CD4-positive, alpha-beta T cell treated with Interleukin-2 at 100 ng/mL for 4 hours (primary cell): ENCODE measurements at places on chromosomes 7 and 10.

DNA sequence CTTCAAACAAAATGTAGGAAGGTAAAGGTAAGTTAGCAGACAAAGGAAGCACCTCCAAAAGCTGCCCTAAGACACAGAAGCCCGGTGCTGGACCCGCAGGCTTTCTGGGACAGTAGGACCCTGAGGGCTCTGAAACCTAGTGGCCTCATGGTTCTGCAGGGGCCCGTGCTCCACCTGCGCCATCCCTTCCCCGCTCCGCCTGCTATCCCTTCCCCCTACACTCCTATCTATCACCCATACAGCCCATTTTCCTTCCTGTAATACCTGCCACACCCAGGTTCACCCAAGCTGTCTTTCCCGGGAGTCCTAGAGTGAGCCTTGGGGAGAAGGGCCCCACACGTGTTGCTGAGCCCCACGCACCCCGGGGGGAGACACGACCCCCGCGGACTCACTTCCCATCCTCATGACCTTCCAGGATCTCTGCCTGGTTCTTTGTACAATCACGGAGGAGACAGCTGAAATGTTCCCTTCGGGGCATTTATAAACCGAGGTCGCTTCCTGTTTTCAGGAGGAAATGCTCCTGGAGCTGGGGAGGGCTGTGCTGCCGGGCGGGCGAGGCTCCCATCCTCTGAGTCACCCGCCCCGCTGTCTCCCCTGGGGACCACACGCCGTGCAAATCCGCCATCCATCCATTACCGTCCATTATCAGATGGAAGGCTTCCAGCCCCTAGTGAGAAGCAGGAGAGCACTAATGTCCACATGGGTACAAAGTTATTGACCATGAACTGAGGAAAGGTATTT is 251.7 kb upstream of the PITRM1 start:
- DNase-seq, result no peak

DNA sequence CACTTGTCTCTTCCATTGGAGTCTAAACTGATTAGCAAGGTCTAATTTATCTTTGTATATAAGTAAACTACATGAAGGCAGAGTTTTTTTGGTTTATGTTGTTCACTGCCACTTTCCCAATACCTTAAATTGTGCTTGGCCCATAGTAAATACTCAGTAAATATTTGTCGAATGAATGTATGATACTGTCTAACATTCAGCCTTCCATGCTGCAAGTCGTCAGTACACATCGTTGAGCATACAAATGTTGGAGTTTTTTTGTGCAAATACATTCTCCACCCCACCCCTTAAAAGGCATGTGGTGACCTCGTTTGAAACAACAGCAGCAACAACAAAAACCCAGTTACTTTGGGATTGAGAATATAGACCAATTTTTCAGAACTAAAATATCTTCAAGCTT is 17.4 kb upstream of the IGF2BP3 start:
- no peak for DNase-seq

- DNase-seq, result peak; percentile 79
These were observed 512 bp downstream of the OSBPL3 start for GRCh38 chr7:24979470-24979862.

DNA sequence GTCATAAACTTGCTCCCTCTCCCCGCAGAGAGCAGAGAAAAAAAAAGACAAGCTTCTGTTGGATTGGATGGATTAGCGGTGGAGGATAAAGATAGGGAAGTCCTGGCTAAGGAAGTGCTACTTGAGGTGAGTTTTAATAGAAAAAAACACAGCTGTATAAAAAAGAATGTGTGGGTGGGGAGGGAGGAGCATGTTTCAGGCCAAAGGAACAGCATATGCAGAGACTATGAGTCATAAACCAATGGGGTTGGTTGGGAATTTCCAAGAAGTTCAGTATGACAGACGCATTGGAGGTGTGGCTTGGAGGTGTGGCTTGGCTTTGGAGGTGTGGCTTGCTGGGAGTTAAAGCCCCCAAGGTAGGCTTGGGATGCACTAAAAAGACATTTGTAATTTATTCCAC is 103.0 kb upstream of the LSM8 start:
- DNase-seq, result no peak

DNA sequence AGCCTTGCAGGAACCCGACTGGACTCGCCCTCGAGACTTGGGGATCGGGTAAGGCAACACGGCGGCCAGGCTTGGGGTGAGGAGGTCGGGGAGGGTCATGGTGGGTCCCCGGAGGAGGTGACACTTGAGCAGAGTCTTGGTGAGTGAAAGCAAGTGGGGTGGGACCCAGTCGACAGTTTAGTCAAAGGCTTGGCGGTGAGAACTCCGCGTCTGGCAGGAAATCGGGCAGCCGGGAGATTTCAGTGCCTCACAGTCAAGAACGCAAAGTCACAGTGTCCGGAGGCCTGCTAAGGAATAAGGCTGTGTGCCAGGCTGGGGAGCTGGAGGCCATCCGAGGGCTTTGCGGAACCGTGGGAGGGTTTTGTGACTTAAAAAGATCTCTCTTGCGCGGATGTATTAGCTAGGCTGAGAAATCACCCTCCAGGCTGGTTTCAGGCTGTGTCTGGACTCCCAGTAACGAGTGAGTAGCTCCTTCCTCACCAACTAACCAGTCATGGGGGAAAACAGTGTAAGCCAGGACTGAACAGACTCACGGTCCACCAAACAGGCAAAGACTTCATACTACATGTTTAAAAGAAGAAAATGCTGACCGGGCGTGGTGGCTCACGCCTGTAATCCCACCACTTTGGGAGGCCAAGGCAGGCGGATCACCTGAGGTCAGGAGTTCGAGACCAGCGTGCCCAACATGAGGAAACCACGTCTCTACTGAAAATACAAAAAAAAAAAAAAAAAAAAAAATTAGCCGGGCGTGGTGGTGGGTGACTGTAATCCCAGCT is 613 bp downstream of the AP5Z1 start:
- DNase-seq, result peak; percentile 55

- no peak for DNase-seq
These were observed 22.8 kb downstream of the SLC25A40 start for GRCh38 chr7:87853237-87853864.

DNA sequence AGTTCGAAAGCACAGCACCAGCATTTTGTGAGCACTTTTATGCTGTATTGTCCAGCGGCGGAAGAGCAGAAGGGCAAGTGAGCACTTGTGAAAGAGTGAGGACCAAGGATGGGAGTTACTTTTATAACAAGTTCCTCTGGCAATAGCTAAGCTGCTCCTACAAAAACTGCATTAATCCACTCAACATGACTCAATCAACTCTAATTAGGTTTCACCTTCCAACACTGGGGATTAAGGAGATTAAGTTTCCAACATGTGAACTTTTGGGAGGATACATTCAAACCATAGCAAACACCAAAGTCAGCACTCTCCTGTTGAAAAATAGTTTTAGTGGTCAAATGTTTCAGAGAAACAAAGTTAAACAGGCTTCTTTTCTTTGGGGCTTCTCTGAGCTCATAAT is 844.5 kb downstream of the REEP3 start:
- DNase-seq, result no peak

GRCh38 chr10:125023862-125024496 is 82.1 kb downstream of the ZRANB1 start:
- DNase-seq, result no peak

DNA sequence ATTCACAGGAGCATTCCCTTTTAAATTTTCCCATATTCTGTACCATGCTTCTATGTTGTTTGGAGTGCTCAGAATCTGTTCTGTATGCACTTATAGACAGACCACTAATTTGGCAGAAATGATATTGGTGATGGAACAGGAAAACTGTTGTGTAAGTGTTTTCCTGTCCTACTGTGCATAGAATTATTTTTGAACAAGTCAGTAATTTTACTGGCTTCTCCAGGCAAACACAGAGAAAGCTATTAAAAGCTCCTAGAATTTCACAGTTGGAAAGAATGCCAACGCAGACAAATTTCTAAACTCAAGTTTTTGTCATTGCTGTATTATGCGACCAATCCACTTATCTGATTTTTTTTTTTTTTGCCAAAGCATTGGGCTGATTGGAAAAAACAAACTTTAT is 55.7 kb downstream of the ANKMY2 start:
- no peak for DNase-seq

DNA sequence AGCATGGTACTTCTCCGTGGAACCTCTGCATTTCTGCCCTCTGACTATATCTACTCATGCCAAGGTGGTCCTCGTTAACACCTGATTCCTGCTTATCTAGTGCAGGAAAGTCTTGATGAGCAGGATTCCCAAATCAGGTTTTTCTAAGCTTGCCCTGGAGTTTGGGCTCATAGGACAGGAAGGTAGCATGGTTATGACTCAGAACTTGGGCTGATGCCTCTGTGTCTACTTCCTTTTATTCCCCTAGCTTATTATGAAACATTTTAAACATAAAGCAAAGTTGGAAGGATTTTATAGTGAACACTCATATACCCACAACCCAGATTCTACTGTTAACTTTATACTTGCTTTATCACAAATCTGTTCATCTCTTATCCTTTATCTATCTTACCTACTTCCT is 5.6 kb downstream of the SUFU start:
- no peak for DNase-seq

- DNase-seq, result no peak
These were observed 565.5 kb downstream of the PARD3 start for GRCh38 chr10:34249634-34250033.

- DNase-seq, result no peak
These were observed 101.6 kb downstream of the NPSR1 start for GRCh38 chr7:34759477-34760125.
